ENCODE measurements at places on chromosomes 11 and 22. TPM values are rescaled to one million over a fixed set of nuclear protein-coding genes. Genes with fewer than 3 reads are reported as not detected.

ABCC8 gene
- total RNA-seq: not detected

- no peaks in the 10 kb centered on the region for H3K36me3 ChIP-seq
- no peak overlapping the region for H3K27ac ChIP-seq
- H3K4me3 ChIP-seq: no peak overlapping the region
- H3K27me3 ChIP-seq: no peaks in the 10 kb centered on the region
These were observed 7.9 kb upstream of the SPON1 start for GRCh38 chr11:13954591-13954990.

MCAM gene
- 2.7 TPM for total RNA-seq

- H3K4me3 ChIP-seq: no peak overlapping the region
- H3K36me3 ChIP-seq: peaks cover 41% of the 10 kb centered on the region
- no peaks in the 10 kb centered on the region for H3K27me3 ChIP-seq
- no peak for DNase-seq
- H3K4me1 ChIP-seq: peaks cover 22% of the 10 kb centered on the region
These were observed 2.8 kb downstream of the SSRP1 start for GRCh38 chr11:57332694-57333440.

GRCh38 chr11:34825315-34825669, 90.9 kb downstream of the APIP start:
- no peaks in the 10 kb centered on the region for H3K4me1 ChIP-seq
- H3K27me3 ChIP-seq: no peaks in the 10 kb centered on the region
- DNase-seq: no peak
- H3K4me3 ChIP-seq: no peak overlapping the region
- H3K36me3 ChIP-seq: no peaks in the 10 kb centered on the region

DNA sequence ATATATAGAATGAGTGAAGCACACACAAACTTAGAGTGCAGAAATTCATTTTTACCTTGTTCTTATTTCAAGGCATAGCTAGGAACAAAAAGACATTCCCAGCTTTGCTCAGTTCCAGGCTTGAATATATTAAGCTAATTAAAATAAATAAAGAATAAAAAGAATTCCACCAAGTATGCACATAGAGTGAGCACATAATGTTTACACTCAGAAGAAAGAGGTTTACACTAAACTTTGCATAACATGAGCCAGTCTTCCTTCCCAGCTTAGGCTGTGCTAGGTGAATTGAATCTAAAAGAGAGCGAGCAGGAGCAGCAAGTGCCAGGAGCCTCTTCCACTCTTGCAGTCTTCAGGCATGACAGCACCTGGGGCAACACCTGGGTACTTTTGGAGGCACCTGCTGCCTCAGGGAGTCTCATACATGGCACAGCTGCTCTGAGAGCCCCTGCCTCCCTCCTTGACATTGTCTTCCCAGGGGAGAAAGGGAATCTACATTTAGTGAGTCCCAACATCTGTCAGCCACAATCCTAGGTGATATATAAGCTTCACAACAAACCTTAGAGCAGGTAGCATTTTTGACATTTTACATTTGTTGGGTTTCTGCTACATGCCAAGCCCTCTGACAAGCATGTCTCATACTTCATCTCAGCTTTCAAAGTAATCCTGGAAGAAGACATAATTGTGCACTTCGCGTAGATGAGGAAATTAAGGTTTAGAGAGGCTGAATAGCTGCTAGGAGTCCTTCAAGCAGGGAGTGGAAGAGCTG, 732.7 kb upstream of the TENM4 start:
- no peaks in the 10 kb centered on the region for H3K27me3 ChIP-seq
- H3K4me1 ChIP-seq: no peaks in the 10 kb centered on the region
- DNase-seq: no peak
- H3K4me3 ChIP-seq: no peak overlapping the region
- H3K36me3 ChIP-seq: no peaks in the 10 kb centered on the region

GRCh38 chr11:128576555-128576954, 10.8 kb downstream of the ETS1 start:
- peaks cover 14% of the 10 kb centered on the region for H3K4me1 ChIP-seq
- no peak overlapping the region for H3K4me3 ChIP-seq
- DNase-seq: no peak
- no peaks in the 10 kb centered on the region for H3K27me3 ChIP-seq
- no peaks in the 10 kb centered on the region for H3K36me3 ChIP-seq
- no peak overlapping the region for H3K27ac ChIP-seq

SLC5A1 gene
- not detected for total RNA-seq
